Activated CD8-positive, alpha-beta memory T cell treated with anti-CD3 and anti-CD28 coated beads, Interleukin-2, amount 10 ng/mL, durations not matched to agents 7 days and 5 days (primary cell): ENCODE measurements at places on chromosomes 6 and 20.

DNA sequence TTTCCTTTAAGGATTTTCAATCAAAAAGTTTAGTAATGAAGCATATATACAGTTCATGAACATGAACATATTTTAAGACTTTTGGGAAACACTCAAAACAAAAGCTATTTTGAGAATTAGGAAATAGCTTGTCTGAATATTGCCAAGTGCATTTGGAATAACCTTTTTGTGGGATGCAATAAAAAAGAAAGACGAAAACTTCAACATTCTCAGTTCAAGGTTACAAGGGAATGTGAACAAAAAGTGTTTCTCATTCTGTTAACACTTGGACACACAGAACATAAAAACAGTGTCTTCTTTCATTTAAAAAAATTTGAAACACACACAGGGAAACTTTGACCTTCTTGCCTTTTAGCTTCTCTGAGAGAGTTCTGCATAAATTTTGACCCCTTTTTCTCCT, 72.7 kb upstream of the TCF21 start:
- DNase-seq: no peak

DNA sequence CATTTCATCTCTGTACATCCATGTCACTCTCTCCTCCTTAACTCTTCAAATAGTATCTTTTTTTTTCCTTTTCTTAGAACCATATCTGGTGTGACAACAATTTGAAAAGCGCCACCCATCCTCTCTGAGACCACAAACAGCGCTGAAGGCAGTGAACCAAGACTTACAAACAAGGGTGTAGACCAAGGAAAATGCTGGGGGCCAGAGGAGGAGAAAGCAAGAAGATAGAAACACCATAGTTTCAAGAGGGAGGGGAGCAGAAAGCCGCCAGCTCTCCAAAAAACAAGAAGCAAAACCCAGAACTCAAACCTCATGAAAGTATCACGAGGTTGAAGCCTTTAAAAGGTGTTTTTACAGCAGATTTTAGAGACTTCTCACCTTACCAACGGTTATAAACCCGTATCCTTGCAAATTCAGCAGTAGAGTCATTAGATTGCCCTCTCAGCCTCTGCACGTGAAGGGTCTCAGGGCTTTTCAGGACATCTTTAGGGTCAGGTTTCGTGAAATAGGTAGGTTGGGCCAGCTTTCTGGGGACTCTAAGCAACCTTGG, 13.3 kb upstream of the RIPOR2 start:
- peak; percentile 86 for DNase-seq

- peak; percentile 31 for DNase-seq
Measured at GRCh38 chr6:38187325-38187724, 367.8 kb downstream of the ZFAND3 start.

GRCh38 chr6:16543521-16543920, 217.7 kb downstream of the ATXN1 start:
- no peak for DNase-seq

DNA sequence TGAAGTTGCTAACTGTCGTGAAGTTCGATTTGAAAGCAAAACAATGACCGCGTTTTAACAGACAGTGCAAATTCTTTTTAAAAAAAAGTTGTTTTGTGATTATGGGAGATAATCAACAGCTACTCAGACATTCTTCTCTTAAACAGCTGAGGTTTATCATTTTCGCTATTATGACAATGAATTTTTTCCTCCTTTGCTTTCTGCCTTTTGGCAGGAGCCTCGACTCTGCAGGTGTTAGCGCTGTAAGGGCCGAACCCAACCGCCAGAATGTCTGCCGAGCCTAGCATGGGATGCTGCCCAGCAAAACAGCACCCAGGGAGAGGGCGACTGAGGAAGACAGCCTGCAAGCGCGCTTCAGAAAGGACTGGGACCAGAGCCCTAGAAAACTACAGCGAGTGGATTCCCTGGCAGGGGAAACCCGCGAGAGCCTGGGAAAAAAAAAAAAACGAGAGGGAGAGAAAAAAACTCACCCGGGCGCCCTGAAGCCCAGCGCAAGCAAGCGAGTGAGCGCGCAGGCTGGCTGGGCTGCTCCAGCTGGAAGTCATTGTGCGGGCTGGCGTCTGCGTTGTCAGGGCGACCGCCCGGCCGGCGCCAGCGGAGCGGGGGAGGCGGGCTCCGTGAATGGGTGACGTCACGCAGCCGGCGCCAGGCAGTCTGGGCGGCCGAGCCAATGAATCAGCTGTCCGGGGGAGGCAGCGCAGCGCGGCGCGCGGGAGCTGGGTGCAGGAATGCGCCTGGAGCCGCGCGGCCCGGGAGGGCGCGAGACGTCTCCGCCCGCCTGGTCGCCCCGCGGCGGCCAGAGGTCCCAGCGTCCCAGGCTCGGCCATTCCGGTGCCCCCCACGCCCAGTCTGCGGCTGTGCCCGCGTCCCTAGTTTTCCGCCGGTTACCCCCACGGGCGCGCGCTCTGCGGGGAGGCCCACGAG, 32.7 kb upstream of the ID4 start:
- peak; percentile 72 for DNase-seq

GRCh38 chr6:52667572-52667971, 3.3 kb upstream of the TMEM14A start:
- DNase-seq: no peak

DNA sequence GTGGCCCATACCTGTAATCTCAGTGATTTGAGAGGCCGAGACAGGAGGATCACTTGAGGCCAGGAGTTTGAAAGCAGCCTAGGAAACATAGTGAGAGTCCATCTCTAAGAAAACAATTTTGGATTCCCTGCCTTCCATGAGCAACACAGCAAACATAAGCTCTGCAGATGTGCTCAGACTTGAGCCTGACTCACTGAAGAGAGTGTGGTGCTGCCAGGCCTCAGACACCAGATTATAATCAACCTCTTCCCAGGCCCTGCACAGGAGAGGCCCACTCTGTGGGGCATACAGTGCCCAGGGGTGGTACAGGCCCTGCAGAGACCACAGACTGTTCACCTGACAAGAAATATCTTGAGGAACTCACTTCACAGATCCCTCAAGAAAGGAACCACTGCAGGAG, 19.9 kb downstream of the HLA-DPB1 start:
- no peak for DNase-seq

DNA sequence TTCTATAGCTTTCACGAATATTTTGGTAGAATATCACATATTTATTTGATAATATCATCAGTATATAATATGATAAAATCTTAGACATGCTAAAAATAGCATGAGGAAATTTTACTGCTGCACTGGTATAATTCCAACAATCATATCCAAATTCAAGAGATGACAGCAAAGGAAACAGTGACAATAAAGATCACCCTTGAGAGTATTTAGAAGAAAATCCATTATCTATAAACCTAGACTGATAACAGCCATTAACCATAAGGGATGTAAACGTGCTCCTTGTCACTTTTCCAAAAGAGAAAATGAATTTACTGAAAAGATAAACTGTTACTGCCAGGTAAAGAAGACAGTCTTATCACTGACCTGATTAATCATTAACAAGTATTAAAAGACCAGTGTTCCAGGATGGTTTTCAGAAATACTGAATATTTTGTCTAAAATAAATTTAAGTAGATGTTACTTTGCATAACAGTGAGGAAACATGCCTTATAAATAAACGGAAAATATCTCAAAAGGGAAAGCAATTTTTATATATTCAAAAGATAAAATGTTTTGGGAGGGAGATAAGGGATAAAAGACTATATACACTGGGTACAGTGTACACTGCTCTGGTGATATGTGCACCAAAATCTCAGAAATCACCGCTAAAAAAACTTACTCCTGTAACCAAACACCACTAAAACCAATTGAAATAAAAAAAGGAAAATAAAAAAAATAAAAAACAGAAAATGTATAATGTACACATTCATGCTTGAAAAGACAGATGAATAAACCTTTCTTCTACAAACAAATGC, 1704.7 kb downstream of the HACE1 start:
- DNase-seq: no peak

- DNase-seq: no peak
Measured at GRCh38 chr6:134909701-134910592, 40.0 kb downstream of the ALDH8A1 start.

GRCh38 chr6:148761527-148762011, 14.7 kb downstream of the UST start:
- DNase-seq: peak; percentile 67

DNA sequence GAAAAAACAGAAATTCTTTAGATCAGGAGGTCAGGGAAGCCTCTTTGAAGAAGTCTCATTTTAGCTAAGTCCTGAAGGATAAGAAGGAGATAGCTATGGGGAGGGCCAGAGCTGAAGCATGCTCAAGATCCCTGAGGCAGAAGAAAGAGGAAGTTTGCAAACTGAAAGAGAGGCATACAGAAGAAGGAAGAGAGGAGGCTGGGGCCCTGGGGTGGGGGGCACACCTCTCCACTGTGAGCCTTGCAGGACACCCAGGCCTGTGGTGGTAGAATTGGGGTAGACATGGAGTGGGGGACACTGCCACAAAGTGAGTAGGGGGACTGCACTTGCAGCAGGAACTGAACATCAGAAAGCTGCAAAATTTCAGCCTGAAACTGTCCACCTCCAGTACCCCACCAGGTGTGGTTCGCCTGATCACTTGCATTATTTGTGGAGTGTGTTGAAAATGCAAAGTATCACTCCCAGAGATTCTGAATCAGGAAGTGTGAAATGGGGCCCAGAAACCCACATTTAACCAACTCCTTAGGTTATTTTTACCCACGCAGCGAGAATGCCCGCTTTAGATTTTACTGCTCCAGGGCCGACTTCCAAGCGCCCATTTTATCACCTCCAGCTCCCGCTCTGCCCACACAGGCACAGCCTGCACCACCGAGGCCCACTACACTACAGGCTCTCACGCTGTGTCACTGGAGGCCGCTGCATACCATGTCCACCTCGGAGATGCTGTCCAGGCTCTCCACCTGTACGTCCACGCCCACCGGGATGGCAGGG, 44.0 kb downstream of the GABRR2 start:
- peak; percentile 29 for DNase-seq

DNA sequence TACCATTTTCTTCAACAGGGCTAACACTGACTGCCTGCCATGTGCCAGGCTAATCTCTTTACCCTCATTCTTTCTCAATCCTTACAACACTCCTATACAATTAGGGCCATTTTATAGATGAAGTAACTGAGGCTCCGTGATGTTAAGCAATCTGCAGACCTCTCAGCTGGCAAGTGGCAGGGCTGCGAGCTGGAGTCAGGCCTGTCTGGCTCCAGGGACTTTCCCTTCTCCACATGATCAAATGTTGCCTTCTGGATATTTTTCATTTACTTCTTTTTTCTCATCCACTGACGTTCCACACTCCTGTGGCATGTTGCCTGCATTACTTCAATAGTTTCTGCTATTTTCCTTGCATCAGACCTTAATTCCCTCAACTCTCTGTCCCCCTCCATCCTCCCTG, 55.2 kb upstream of the TAGAP start:
- DNase-seq: peak; percentile 35

GRCh38 chr6:144737998-144738397, 452.9 kb downstream of the UTRN start:
- DNase-seq: no peak

DNA sequence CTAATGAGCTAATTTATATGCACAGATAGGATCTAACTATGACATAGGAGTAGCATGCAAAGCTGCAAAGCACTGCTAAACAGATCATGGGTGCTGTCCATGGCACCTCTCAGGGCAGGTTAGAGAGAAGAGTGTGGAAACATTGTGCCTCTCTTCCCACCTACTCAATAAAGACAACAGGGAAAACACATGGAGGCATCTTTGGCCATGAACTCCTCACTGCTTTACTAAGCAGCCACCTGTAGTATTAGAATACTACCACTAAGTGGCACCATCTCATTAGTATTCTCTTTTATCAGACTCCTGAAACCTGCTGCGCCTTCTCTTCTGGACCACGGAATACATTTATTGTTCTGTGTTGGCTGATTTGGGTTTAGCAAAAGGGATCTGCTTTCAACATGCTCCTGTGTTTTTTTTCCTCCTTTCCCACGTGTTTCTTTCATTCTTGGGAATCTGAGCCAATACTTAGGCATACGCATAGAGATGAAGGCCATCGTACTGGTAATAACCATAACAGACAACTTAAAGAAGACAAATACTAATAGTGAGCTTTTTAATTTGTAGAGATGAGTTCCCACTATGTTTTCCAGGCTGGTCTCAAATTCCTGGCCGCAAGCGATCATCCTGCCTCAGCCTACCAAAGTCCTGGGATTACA, 9.4 kb upstream of the HDDC2 start:
- no peak for DNase-seq

- no peak for DNase-seq
Measured at GRCh38 chr6:11146117-11146826, 34.7 kb upstream of the ERVFRD-1 start.

GRCh38 chr6:168596344-168596743, 155.4 kb downstream of the SMOC2 start:
- no peak for DNase-seq

- DNase-seq: no peak
Measured at GRCh38 chr6:4396044-4396443, 260.7 kb upstream of the ECI2 start.

- DNase-seq: no peak
Measured at GRCh38 chr20:21386111-21386510, 11.2 kb downstream of the NKX2-4 start.

DNA sequence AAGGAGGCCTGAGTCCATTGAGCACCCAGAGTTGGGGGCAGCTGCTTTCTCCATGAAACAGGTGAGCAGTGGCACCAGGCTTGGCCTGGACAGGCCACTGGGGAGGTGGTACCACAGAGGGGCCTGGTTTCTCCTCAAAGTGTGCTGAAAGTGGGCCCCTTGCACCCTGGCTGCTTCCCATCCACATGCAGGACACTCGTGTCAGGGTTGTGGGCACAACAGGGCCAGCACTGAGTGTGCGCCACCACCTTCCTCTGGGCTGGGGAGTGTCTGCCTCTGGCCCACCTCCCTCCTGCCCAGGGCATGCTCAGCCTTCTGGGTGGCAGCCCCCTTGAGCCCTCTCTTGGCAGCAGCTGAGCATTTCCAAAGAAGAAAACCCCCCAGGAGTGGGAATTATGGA, 5.2 kb upstream of the SLC22A1 start:
- no peak for DNase-seq

DNA sequence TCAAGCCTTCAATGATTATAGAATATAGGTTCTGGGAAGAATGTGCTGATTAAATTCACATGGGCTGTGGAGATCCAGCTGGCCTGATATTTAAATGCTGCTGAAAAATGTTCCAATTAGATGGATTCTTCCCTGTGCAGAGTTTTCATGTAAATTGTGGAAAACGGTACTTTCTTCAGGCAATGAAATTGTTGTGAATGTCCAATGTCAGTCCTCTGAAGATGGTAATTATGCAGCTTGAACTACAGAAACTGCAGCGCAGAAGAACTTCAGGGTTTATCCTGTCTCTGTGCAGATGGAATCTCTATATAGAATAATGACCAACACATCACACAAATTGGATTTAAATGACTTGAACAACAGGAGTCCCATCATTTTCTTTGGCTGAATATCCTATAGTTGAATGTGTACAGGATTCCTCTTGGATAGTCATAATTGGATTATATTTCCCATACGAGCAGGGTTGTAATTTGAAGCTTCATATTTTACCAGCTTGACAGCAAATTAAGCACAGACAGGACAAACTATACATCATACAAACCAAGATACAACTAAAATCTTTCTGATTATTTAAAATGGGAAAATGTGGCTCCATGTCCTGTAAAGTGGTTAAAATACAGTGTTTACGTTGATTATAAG, 82.3 kb downstream of the CAP2 start:
- no peak for DNase-seq

- no peak for DNase-seq
Measured at GRCh38 chr6:26538572-26538902, 371 bp downstream of the HMGN4 start.

- no peak for DNase-seq
Measured at GRCh38 chr20:59121714-59122565, 41.7 kb upstream of the ZNF831 start.

- no peak for DNase-seq
Measured at GRCh38 chr6:44868910-44869309, 459.2 kb upstream of the RUNX2 start.
